Dermis blood vessel endothelial cell (primary cell): ENCODE measurements at places on chromosomes 3 and 15. TPM values are rescaled to one million over a fixed set of nuclear protein-coding genes. Genes with fewer than 3 reads are reported as not detected.

Gene LRRC28
- 17.0 and 19.8 TPM in 2 replicates for total RNA-seq

Gene CHDH
- 0.23 and 1.0 TPM in 2 replicates for total RNA-seq

Gene CAMK2N2
- total RNA-seq: not detected in 2 replicates

Gene MOBP
- 0.19 TPM in 1 of 2 replicates, not detected in the other for total RNA-seq

Gene MTHFS
- 8.7 and 13.1 TPM in 2 replicates for total RNA-seq

Gene PML
- total RNA-seq: 95.5 and 176 TPM in 2 replicates

Gene LRRC31
- not detected in 2 replicates for total RNA-seq

Gene FBXO40
- total RNA-seq: not detected in 2 replicates

Gene TNNC1
- total RNA-seq: not detected in 2 replicates

DNA sequence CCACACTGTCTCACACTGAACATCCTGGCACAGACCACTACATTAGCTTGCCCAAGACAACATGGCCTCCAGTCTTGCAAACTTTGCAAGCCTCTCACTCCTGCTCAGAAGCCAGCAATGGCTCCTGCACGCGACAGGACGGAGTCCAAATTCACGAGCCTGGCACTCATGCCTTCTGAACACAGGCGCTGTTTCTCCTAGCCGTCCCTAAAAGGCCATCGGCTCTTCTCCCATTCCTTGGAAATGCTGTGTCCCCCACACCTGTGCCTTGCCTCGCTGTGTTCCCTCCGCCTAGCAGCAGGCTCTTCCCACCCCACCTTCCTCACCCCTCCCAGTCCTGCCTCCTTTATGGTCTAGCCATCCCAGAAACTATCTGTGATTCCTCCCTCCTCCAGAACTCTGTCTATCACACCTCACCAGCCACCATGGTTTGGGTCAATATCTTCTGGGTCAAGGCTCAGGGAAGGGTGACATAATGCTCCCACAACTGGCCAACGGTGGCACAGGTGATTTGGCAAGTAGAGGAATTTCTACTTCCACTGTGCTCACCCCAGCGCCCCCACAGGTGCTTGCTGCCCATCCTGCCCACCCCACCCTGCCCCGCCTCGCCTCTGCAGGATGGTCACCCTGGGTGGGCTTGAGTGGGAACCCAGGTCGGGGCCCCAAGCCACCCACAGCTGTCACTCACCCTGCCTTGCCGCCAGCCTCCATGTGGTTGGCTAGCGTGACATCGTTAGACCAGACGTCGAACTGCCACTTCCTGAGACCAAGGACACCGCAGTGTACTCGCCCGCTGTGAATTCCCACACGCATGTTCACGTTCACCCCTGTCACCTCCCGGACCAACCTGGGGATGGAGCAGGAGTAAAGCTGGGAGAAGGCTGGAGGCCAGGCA, 120.7 kb downstream of the ADCY5 start:
- DNase-seq: no peak

DNA sequence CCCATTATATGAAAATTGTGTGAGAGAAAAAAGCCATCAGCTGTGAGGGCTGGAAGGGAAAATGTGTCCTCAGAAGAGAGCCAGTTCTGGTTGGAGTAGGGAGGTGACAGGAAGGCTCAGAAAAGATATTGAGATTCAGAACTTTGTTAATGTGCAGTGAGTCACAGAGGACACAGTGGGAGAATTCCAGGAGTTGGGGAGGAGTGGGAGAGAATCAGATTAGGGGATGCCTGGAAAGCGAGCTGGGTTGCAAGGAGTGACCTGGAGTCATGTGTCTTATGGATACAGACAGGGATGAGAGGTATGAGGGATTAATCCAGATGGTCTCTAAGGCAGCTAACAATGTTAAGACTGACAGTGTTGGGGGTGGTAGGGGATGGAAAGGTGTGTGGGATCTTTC, 67.5 kb downstream of the CHST2 start:
- no peak for DNase-seq

GRCh38 chr3:150421799-150422548, 13.9 kb downstream of the TSC22D2 start:
- no peak for DNase-seq

GRCh38 chr15:26889298-26889898, 22.5 kb downstream of the GABRA5 start:
- peak; percentile 88 for DNase-seq

DNA sequence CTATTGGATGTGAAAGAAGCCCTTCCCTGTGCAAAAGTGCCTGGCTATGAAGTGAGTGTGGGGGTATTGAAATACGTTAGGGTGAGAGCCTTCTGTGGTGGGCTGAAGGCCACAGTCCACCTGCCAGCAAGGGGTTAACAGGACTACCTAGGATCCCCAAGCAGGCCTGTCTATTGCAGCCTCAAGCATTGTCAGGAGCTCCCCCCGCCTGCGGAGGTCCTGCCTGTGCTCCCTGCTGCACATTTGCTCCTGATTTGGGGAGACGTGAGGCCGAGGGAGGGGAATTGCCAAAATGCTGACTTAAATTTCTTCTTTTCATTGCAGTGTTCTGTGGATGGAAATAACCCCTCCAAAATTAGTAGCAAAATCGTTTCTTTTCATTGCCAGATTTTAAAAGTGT, 56.2 kb downstream of the GABRG3 start:
- no peak for DNase-seq

DNA sequence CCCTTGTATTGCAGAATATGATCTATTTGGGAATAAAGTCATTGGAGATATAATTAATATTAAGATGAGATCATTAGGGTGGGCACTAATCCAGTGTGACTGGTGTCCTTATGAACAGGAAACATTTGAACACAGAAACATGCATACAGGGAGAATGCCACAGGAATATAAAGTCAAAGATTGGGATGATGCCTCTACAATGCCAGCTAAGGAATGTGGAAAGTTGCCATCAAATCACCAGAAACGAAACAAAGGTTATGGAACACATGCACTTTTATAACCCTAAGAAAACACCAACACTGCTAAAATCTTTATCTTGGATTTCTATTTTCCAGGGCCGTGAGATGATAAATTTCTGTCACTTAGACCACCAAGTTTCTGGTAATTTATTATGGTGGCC, 442.4 kb upstream of the BCHE start:
- DNase-seq: no peak

DNA sequence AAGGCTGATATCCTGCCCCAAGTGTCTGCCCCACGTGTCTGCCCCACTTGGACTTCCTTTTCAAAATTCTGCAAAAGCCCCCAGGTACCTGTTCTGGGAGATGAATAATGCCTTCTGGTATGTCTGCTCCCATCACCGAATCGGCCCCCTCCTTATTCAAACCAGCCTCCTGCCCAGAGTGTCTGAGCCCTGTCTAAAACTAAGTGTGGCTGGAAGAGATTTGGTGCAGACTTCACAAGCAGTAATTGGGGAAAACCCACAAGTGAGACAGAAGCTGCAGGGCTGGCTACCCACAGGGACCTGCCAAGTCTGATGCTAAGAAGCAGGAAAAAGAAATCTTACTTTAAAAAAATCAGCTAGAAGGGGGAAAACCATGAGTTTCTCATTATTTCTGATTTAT, 85.1 kb downstream of the DUT start:
- DNase-seq: no peak

DNA sequence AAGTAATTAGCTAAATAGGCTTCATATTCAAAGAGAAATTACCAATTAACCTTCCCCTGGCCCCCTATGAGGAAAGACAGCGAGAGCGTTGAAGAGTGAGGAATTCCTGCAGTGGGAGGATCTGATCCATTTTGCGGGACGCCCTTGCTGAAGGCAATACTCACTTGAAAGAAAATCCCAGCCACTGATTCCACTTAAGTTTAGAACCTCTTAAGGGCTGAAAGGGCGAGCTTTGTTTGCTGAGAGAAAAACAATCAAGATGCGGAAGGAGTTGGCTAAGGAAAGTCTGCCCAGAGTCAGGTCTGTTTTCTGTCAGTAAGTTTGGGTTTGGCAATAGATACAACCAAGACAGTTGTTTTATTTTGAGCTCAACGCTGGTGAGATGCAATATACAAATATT, 102.8 kb upstream of the GBE1 start:
- no peak for DNase-seq

- DNase-seq: no peak
Observed at GRCh38 chr15:80474224-80475215, 70.3 kb downstream of the ARNT2 start.

DNA sequence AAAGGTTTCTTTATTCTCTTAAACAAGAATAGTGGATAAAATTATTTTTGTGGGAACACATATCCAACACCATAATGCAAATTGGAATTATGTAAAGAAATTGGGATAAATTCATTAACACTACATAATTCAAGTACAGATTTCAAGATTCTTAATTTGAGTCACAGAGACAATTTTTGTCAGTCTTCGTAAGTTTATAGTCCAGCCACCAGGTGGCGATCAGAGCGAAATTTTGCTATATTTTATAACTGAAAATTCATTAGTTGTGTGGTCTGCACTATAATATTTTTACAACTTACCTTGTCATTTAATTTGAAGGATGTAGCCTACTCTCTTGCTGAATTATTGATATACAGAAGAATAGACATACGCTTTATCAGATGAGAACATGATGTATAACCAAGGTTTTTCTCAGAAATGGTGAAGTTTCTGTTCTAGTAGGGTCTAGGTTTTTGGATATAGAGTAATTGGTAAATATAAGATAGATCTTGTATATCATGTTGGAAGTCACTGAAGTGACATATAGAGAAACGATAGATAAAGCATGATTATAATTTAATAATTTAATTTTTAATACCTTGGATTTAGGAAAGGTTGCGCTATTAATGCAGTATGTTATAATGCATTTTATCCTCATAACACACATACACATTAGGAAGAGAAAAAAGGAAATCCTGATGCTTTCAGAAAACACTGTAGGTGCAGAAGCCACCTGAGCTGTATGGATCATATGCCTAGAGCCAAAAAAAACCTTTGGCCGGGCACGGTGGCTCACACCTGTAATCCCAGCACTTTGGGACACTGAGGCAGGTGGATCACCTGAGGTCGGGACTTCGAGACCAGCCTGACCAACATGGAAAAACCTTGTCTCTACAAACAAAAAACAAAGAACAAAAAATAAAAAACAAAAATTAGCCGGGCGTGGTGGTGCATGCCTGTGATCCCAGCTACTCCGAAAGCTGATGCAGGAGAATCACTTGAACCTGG, 31.7 kb downstream of the PLSCR4 start:
- DNase-seq: peak; percentile 74

DNA sequence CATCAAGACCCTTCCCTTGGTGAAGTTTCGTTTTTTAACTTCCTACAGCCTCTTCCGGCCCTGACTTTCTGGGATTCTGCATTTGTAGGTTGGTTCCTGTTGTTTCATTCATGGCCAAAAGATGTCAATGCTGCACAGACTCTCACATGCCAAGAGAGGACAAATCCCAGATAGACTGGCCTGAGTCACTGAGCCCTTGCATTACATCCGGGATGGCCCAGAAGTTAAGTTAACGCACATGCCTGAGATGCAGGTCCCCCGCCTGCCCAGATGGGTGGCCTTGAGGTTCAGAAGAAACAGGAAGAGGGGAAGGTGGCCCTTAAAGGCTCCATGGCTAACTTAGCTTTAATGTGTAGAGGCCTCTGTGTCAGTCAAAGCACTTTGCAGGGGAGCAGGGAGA, 51.6 kb upstream of the SRGAP3 start:
- DNase-seq: no peak

- DNase-seq: peak; percentile 47
Observed at GRCh38 chr15:75307778-75308390, 25.2 kb downstream of the GOLGA6D start.

DNA sequence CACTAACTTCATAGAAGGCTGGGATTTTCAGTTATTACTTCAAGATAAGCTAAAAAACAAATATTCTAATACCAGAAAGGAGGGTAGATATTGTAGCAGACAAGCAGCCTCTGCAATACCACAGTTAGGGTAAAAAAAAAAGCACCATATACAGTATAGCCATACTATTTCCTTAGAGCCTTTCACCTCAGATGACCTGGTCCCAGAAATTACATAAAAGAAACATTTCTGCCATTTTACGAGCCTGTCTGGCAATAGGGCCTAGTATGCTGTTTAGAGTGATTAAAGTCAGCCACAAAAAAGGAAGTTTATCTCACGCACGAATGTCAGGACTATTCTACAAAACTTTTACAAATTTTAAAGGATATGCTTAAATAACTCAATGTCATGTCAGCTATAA, 1016.6 kb downstream of the PLOD2 start:
- no peak for DNase-seq

- DNase-seq: no peak
Observed at GRCh38 chr15:71375934-71376333, 260.7 kb downstream of the THSD4 start.

DNA sequence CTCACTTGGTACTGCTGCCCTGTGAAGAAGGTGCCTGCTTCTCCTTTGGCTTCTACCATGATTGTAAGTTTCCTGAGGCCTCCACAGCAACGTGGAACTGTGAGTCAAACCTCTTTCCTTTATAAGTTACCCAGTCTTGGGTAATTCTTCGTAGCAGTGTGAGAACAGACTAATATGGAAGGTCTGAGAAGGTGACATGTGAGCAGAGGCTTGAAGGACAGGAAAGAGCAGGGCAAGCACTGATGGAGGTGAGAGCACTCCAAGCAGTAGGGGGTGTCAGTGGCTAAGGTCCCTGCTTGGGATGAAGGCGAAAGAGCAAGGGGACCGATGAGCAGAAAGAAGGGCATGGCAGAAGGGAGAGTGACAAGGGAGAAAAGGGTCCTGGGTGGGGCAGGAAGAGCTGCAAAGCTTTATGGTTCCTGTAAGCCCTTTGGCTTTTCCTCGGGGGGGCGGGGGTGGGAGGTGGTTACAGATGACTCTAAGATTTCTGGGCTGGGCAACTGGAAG, 3.5 kb downstream of the EIF4E3 start:
- no peak for DNase-seq

GRCh38 chr3:132268956-132269355, 48.3 kb upstream of the ACP3 start:
- DNase-seq: peak; percentile 43

DNA sequence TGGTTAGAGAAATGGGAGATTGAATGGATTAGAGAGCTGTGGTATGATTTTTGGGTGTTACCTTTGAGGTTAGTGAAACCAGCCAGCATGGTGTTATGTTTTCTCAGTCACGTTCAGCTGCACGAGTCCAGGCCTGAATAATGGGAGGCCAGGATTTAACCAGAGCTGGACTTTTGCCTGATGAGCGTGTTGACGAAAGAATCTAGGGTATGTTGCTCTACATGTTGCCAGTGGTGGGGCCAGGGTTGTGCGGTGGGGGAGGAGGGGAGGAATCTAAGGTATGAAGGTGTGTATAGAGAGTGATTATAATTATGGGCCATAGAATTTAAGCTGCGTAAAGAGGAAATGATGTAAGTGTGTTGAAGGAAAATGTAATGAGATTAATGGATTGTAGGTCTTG, 22.8 kb downstream of the MINDY2 start:
- no peak for DNase-seq

GRCh38 chr15:85326291-85326690, 54.1 kb upstream of the AKAP13 start:
- DNase-seq: no peak

GRCh38 chr15:89768071-89768500, 8.0 kb upstream of the MESP2 start:
- no peak for DNase-seq

DNA sequence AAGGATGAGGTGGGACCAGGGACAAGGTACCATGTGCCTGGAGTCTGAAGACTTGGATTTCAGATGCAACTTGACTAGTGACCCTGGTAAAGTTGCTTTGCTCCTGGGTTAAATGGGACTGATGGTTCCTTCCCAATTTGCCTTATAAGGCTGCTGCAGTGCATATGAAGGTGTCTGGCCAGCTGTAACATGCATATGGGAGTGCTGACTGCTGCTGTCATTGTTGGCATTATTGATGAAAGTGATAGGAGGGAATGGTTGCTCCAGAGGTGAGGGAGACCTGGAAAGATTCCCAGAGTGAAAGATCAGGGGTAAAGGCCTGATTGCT, 20.5 kb downstream of the CYP8B1 start:
- no peak for DNase-seq
